ENCODE measurements at places on chromosomes 4 and X. TPM values are rescaled to one million over a fixed set of nuclear protein-coding genes. Genes with fewer than 3 reads are reported as not detected.

The CLTRN gene
- not detected for polyA plus RNA-seq

DNA sequence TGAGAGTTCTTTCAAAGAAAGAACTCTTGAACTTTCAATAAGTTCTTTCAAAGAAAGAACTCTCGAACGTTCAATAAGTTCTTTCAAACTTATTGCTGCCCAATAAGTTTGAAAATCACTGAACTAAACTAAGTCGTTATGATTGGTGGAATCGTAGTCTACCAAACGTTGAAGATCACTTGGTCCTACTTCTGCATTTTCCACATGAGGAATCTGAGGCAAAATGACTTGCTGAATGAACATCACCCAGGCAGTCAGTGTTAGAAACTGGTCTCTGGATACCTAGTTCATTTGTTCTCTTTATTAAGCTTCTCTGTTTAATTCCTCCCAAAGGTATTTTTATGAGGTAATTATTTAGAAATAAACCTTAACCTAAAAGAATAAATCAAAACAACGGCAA, 7.1 kb upstream of the CNOT6L start:
- no peak for DNase-seq

DNA sequence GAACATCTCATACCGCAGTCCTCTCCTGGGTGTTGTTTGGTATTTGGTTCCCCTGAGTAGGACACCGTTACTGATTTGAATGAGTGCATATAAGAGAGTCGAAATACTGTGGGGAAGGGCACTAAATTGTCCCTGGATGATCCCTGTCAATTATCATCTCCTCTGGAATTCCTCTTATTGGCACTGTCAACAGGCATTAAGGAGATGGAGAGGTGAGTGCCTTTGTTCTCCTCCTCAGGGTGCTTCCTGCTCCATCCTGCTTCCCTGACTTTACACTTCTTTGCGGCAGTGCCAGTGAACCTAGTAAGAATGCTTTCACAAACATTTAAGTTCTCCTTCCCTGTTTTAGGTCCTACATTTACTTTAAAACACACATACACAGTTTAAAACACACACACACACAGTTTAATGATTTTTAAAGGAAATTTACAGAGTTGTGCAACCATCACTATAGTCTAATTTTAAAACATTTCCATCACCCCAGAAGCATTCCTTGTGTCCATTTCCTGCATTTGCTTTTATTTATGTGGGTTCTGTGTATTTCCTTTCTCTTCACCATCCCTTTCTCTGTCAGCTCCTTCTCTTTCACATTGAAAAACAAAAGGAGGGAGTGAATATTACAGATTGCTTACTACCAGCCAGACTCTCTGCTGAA, 20.9 kb upstream of the ZRSR2 start:
- no peak for DNase-seq

DNA sequence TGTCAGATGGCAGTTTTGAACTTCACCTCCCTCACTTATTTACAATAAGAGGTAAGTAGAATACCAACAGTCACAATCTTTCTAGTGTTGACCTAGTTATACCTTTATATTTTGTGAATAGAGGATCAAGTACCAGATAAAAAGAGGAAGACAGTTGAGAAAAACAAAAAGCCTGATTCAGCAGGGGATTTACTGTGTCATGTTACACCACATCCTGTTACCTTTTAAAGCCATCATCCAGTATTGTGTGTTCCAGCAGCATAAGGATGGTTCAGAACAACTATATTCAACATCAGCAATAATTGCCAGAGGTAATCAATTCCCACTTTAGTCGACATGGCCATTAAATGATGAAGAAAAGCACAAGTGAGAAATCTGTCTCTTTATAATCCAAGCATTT, 21.3 kb upstream of the CXCL6 start:
- DNase-seq = no peak

- DNase-seq = no peak
Measured at GRCh38 chrX:13220916-13221315, 98.9 kb downstream of the ATXN3L start.

The FDCSP gene
- polyA plus RNA-seq = not detected

DNA sequence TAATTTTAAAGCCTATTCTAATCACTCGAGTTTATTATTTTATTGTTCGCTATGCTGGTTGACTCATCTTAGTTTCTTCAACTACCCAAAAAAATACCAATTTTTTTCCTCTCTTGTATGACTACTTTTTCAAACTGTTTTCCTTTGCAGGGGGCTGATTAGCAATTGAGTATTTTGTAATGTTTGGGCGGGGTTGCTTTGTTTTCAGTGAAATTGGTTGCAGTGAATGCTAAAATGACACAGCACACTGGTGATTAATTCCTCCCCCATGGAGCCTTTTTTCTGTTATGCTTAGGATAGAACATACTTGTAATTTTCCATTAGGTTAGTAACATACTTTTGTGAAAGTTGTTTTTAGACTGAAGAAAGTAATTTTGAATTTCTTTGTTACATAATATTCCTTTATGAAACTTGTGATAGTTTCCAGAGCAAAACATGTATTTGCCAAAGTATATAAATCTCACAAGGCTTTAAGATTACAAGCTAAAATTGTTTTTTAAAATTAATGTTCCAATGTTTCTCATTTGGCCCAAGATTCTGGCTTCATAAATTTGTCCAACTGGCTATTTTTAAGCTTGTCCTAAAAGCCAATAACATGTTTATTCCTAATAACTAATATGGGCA, 120.4 kb downstream of the CHIC1 start:
- no peak for DNase-seq

DNA sequence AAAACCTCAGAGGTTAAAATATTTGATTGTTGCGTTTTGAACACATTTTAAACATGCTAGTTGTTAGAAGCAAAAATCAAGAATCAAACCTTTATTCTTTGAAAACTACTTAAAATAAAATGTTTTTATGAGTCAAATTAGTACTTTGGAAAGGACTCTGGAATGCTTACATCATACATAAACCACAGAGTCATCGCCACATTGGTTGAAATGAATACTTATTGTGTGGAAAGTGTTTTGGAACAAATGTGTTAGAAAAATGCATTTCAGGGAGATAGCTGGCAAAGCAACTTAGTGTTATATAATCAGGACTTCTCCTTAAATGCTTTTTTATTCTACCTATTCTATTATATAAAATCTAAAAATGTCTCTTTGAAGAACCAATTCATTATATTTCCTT, 49.4 kb upstream of the CAMK2D start:
- no peak for DNase-seq

DNA sequence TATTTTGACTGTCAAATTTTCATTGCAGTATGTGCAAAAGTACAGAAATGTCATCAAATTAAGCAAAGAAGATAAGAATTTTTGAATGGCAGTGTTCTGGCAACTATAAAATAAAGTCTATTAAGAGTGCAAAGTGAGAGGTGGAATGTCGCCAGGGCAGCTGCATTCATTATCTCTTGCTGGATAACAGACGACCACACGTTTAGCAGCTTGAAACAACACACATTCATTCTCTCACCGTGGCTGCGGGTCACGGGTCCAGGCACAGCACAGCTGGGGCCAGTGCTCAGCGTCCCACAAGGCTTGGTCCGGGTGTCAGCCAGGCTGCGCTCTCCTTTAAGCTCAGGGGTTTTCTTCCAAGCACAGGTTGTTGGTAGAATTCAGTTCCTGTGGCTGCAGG, 113.9 kb downstream of the GPR143 start:
- DNase-seq = no peak

The GLRA3 gene
- not detected for polyA plus RNA-seq

The ZAR1 gene
- polyA plus RNA-seq = not detected

GRCh38 chr4:8617486-8618040, 25.0 kb downstream of the CPZ start:
- peak; percentile 11 for DNase-seq

The INTU gene
- 2.8 TPM for polyA plus RNA-seq

DNA sequence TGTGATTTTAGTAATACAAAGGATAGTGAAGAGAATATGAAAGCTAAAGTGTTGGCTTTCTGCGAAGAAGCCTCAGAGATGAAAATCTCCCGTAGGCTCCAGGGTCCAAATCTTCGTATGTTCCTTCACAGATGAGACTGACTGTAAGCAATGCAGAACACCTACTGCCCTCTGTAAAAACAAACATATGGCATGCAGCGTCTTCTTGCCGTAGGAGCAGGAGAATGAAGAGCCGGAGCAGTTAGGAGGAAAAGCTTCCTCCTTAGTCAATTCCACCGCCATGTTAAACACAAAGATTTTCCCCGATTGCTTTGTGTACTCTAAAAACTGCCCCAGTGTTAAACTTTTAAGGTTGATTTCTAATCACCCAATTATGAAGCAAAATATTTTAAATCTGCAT, 22.5 kb downstream of the RWDD4 start:
- DNase-seq = no peak

GRCh38 chr4:52884994-52885393, 22.9 kb downstream of the RASL11B start:
- DNase-seq = no peak

The KCNE5 gene
- polyA plus RNA-seq = not detected

- no peak for DNase-seq
Measured at GRCh38 chr4:6427439-6428090, 44.8 kb downstream of the PPP2R2C start.

DNA sequence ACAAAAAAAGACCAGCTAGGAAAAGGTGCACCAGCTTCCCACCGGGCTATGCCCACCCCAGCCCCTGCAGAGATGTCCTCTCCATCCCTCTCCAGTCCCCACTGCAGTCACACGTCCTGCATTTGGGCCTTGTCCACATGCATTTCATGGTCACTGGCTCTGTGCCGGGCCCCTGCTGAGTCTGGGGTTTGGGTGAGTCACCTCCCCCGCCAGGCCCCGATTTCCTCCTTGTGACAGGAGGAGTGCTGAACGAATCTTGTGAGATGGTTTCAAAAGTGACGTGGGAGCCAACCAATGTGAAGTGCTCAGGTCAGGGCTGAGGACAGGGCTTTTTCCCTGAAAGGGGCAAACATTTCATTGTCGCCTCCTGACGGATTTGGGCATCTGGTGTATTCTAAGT, 7.1 kb downstream of the CPZ start:
- DNase-seq = no peak

GRCh38 chrX:111521169-111521568, 9.7 kb downstream of the SERTM2 start:
- no peak for DNase-seq

DNA sequence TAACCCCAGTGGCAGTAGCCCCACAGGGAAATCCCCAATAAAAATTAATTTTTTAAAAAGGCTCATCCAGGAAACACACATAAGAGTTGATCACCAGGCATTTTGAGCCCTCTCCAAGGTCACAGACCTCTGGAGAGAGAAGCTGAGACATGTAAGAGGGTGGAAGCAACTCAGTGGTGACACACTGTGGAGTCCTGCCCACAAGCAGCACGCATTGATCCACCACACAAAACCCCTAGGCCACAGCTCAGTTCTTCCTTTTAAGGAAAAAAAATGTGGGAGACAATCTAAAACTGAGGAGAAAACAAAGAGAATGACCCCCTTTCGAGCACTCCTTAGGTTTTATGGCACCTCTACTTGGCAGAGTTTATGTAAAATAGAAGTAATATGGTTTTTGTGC, 71.7 kb upstream of the S100G start:
- no peak for DNase-seq

The WFS1 gene
- 42.4 TPM for polyA plus RNA-seq

DNA sequence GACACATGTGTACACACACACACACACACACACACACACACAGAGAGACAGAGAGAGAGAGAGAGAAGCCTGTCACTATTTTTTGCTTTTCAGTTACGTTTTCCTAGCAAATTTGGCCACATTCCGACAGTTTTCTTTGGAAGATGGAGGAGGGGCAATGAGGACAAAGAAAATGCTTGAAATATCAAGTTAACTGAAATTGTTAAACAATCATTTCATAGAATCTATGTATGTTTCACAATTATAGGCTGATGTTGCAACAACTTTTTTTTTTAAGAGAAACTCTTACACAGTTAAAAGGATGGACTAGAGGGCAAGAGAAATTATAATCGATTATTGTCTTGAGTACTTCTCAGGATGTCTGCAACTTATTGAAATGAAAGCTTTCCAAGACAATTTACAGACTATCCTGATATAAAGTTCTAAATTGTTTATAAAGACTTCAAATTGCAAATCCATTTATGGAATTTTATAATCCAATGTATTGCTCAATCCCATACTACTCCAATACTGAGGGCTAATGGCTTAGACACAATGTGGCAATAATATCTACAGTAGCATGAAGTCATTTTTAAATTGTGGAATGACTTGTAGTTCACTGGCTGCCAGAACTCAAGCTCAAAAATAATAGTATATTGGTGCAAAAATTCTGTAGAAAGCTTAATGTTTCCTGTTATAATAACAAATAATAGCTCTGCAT, 647.0 kb upstream of the PCDH7 start:
- no peak for DNase-seq

GRCh38 chr4:113587640-113588275, 173.8 kb downstream of the CAMK2D start:
- no peak for DNase-seq

The ATXN3L gene
- not detected for polyA plus RNA-seq

DNA sequence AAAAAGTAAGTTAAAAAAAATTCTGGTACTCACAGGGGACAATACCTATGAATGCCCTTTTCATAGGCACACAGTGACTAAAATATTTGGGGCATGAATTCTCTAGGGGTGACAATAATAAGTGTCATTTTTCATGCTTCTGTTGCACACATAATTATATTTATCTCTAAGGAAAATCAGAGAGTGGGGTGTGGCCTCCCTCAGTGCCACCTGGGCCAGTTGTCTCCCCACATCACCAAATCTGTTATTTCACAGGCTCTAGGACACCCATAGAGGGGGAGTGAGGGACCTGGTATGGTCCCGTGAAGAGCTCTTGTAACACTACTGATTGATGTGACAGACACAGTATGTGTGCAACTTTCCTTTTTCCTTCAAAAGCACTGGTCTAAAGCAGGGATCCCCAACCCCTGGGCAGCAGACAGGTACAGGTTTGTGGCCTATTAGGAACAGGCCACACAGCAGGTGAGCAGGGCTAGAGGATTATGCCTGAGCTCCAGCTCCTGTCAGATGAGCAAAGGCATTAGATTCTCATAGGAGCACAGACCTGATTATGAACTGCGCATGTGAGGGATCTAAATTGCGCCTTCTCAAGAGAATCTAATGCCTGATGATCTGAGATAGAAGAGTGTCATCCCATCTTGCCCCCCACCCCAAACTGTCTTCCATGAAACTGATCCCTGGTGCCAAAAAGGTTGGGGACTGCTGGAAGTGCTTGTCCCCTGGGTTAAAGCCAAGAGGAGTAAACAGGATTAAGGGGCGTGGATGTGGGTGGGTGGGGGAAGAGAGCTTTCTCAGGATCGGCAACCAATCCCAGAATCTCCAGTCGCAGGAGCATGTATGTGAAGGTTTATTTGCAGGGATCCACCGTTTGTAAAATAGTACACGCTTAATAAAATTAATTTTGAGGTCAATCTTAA, 856 bp downstream of the SLC9B1 start:
- DNase-seq = no peak
